AG09319 (cell line): ENCODE measurements at places on chromosomes 5 and 9.

DNA sequence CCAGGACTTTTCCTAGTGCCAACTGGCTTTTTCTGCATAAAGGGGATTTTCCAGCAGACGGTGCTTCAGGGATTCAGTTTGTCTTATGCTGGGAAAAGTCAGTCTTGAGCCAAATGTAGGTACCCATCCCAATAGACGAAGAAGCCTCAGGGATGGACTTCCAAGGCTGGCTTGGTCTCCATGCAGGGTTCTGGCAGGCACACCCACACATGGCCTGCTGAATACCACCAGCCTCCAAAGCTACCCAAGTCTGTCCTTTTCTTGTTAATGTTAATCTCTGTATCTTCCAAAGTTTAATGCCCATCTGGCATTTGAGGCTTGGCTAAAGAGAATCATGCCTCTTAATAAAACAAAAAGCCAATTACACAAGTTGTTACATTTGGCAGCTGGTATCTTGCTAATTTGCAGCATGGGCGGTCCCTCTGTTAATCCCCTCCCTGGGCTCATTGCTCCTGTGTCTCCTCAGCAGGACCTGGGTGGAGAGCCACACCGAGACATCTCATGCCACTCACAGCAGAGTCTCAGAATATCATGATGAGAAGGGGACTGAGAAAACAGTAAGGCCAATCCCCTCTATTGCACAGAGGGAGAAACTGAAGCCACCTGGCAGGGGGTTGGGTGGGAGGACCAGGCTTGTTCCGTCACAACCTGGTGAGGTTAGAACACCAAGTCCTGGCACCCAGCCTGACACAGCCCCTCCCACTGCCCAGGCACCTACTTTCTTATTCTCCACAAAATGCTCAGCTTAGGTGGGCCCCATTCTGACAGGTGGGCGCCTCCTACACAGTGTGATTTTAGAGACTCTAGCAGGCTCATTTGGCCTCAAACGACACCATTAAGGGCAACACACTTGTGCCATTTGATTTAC lies 243.2 kb downstream of the FSTL4 start:
- DNase-seq, result no peak

DNA sequence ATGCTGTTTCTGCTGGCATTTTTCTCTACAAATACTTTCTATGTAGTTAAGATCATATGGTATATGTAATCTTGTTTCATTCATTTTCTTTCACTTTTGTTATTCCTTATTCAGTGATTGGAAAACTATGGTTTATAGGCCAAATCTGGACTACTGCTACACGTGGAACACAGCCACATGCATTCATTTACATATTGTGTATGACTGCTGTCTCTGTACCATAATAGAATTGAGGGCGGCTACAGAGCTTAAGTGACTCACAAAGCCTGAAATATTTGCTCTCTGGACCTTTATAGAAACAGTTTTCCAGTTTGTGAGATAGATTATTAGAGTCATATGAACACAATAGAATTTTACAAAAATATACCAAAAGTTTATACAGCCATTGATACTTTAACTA lies 133.6 kb upstream of the CDKN2B start:
- no peak for DNase-seq

GRCh38 chr5:72837524-72838096 lies 21.1 kb downstream of the TNPO1 start:
- no peak for DNase-seq

DNA sequence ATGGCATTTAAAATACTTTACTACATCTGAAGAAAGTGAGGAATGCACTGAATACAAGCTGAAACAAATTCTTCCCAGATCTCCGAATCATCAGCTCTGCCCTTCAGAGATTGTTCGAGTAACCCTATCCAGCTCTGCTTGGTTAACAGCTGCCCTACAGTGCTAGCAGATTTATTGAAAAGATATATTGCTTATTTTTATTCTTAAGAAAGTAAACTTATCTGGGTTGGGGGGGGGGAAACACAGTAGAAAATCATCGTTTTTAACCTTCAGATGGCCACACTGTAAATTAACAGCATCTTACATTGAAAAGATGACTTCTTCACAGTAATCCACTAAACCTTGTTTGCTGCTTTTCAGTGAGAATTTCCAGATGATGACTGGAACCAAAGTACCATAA lies 210.8 kb downstream of the NFIB start:
- no peak for DNase-seq

DNA sequence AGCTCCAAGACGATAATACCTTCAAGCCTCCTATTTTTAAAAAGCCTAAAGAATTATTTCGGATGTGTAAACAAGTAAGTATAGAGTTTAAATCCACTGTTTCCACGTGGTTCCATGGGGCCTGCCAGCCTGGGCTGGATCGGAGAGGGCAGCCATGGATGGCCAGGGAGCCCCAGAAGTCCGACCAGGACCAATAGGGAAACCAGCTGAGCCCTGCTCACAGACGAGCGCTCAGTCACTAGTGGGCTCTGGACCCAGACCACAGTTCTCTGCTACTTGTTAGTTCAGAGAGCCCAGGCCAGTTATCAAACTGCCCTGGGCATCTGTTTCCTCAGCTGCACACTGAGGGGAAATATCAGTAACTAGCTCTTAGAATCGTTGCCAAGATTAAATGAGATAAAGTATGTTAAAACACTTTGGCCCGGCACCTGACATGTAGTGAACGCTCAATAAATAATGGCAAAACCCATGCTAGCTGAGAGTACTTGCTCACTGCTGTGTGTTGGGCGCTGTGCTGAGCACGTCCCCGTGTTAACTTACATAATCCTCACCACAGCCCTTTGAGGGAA lies 124.8 kb downstream of the RGS3 start:
- DNase-seq, result no peak

GRCh38 chr9:103867886-103868285 lies 226.2 kb upstream of the SMC2 start:
- no peak for DNase-seq

- no peak for DNase-seq
Observed at GRCh38 chr9:135825435-135826187, 81.7 kb downstream of the CAMSAP1 start.

GRCh38 chr5:17378346-17378997 lies 119.6 kb upstream of the TAF11L2 start:
- DNase-seq, result no peak

- no peak for DNase-seq
Observed at GRCh38 chr5:93717162-93717561, 24.2 kb downstream of the POU5F2 start.

DNA sequence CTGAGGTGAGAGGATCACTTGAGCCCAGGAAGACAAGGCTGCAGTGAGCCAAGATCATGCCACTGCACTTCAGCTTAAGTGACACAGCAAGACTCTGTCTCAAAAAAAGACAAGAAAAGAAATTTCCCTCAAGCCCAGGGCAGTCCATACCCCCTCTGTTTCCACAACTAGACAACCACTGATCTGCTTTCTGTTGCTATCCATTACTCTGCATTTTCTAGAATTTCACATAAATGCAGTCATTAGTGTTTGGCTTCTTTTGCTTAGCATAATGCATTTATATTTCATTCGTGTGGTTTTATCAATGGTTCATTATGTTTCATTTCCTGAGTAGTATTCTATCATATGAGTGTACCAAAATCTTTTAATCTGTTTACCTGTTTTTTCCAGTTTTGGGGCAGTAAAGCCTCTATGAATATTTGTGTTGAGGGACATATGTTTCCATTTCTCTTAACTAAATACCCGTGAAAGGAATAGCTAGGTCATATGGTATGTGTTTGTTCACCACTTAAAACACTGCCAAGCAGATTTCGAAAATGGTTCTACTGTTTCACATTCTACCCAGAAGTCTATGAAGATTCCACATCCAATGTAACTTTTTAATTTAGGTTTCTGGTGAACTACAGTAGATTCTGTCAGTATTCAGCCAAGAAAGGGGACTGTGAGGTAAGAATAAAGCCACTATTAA lies 271.8 kb downstream of the ZNF608 start:
- DNase-seq, result peak; percentile 62

DNA sequence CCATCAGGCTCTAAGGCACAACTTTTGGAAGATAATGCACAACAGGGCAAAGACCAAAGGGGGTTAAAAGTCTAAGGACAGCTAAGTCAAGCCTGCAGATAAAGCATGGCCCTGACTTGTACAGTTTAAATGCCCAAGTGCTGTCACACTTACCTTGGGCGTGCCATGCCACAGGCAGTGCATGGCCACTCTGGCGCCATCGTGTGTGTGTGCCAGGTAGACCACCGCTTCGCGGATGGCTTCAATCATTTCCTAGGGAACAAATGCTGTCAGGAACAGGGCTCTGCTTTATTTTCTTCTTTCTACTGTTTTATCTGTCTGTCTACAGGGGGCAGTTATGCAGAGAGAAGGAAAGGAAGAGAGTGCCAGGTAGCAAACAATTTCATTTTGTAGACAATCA lies 19.3 kb downstream of the PUM3 start:
- no peak for DNase-seq

GRCh38 chr5:128304088-128304487 lies 220.5 kb downstream of the SLC12A2 start:
- no peak for DNase-seq

DNA sequence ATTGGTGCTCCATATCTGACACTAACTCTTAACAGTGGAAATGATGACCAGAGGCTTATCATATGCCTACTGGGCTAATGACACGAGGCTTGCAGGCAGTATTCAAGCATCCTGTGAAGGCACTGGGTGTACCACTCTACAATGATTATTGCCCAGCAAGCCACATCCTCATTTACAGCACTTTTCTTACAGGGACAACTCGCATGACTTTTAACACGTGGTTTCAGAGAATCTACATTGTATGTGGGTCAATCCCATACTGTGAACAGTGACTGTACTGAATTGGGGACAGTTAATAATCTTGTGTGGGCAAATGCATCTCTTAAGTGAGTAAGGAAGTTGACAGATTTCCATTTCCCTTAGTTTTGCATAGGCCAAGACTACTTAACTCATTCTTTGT lies 260.0 kb downstream of the TRPM3 start:
- DNase-seq, result no peak

GRCh38 chr5:158430166-158430797 lies 571.3 kb upstream of the CLINT1 start:
- no peak for DNase-seq

DNA sequence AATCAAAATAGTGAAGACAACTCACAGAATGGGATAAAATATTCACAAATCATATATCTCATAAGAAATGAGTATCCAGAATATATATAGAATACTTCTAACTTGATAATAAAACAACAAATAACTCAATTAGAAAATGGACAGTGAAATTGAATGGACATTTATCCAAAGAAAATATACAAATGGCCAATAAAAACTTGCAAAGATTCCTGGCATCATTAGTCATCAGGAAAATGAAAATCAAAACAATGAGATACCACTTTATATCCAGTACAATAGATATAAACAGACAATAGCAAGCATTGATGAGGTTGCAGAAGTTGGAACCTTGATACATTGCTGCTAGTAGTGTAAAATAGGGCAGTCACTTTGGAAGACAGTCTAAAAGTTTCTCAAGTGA lies 12.8 kb upstream of the TLR4 start:
- no peak for DNase-seq

DNA sequence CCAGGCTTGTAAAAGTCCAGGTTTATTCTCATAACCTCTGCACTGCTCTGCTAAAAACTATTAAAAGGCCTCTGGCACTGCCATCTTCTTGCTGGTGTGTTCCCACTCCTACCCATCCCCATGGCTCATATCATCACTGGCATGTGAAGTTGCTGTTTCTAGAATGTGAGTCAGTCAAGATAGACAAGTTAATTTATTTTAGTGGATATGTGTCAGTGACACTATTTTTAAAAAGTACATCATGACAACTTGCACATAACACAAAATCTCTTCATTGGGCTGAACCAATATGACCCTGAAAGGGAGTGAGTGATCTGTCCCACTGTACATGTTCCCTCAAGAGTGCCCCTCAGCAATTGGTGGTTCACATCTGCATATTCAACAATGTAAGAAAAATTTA lies 299.7 kb downstream of the NFIB start:
- DNase-seq, result no peak

DNA sequence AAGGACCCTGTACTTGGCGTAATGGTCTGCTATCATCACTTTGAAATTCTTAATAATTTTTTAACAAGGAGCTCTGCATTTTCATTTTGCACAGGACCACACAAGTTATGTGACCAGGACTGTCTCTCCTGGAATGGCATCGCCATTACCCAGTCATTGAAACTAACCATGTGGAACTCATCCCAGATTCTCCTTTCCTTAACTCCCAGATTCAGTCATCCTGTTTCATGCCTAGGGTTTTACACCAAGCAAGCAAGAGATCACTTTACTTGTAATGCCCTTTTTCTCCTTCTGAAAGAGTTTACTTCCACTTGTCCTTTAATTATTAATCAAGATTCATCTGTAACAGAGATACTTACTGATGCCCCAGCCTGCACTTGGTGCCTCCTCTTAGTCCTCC lies 12.0 kb downstream of the FRMD3 start:
- no peak for DNase-seq

DNA sequence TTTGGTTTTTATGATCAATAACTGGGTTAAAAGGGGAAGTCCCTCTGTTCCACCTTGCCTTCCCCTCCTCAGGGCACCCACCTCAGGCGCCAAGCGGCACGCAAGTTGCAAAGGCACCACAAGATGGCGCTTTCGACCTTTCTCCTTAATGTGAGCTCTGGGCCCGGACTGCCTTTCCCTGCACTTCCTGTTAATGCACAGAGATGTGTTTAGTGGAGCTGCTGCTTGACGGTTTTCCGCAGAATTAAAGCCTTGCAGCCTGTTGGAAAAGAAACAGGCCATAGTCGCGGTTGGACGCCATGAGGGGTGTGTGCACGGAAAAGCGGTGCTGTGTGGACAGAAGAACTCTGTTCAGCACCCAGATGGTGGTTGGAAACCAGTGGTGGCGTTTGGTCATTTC lies 17.9 kb downstream of the CXCL14 start:
- peak; percentile 37 for DNase-seq
